ENCODE measurements at places on chromosomes 6 and 20. TPM values are rescaled to one million over a fixed set of nuclear protein-coding genes. Genes with fewer than 3 reads are reported as not detected.

DNA sequence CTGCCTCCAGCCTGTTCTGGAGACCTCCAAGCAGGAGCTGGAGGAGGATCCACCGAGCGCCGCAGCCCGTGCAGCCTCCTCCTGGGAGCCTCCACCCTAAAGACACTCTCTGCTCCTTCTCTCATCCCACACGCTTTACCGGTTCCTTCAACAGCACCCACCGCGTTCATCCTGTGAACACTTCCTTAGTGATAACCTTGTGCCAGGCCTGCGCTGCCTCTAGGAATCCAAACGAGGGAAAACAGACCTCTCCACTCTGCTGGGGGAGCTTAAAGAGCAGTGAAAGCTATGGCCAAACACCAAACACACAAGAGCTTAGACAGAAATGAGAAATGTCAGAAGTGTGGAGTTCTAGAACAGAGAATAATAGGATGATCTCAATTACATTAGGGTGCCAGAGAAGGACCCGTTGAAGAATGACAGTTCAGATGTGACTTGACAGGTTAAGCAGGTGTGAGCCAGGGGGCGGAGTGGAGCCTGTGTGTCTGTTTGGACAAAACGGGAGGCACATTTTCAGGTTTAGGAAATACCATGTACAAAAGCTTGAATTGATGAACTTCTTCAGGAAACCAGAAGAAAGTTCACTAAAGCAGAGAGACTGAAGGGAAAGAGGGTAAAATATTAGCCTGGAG lies 28.5 kb upstream of the HLA-DRB5 start:
- DNase-seq: no peak

Gene SLC32A1
- total RNA-seq: not detected

DNA sequence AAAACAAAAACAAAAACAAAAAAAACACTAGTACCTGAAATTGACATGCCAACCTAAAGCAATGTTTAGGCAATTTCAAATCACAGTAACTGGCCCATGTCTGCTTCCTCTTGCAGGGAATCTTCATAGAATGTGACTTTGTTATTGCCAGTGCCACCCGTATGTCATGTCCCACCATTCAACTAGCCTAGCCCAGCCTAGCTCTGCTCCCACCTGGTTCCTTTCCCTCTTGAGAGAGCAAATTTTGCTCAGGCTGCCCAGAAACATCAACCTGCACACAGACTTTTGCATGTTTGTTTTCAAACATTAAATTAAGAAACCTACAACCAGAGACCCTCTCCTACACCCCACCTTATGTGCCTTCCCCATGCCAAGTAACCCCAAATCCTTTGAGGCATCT lies 124.8 kb upstream of the SLC2A12 start:
- DNase-seq: no peak

DNA sequence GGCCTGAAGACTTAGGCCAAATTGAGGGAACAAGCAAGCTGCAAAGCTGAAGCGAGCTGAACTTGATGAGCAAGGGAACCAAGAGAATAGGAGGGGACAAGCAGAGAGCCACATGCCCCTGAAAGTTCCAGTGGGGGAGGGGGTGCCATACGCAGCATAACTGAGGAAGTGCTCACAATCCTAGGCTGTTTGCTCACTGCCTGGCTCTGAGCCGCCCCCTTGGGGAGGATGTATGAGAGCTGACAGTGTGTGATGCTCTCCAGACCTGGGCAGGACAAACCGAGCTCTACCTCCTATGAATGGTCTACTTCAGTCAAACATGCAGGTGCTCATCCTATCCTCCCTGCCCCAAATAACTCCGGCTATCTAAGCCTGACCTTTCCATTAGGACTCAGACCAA lies 52.1 kb downstream of the FAXC start:
- no peak for DNase-seq

DNA sequence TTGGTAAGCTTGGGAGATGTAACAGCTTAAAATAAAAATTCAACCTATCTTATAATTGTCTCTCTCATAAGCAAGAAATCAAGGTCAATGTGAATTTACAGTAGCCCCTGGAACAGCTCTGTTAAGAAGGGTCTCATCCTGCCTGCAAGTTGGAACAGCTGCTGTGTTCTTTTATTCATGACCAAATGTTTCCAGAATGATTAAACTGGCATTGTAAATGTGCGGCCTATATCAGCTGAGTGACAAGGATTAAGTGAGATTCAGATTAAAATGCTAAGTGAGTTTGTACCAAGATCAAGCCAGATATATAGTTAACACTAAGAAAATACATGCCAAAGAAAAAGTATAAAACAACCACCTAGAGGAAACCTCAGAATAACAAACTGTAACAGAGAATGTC lies 45.3 kb upstream of the NRSN1 start:
- no peak for DNase-seq

Gene KIF13A
- total RNA-seq: 84.2 TPM

DNA sequence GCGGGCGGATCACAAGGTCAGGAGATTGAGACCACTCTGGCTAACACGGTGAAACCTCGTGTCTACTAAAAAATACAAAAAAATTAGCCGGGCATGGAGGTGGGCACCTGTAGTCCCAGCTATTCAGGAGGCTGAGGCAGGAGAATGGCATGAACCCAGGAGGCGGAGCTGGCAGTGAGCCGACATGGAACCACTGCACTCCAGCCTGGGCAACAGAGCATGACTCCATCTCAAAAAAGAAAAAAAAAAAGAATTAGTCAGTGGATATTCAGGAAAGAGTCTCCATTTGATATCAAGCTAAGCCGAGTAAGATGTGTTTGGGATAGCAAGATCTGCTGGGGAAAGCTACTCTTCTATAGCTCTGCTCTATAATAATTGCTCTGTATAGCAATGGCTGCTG lies 41.0 kb downstream of the MOCS1 start:
- DNase-seq: no peak

Gene COL20A1
- not detected for total RNA-seq

DNA sequence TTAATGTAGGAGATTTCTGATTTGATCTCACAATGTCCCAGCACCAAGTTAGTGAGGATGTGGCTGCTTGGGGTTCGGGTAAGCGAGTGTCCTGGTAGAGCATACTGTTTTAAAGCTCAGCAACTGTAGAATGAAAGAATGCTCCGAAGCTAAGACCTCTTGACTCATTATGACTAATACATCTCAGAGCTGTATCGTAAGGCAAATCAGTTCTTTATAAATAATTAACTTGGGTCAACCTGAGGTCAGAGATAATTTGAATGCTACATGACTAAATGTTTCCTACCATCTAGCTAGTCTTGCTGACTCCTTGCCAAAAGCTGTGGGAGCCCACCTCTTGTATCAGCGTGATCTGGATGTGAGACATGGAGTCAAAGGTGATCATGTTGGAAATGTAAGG lies 128.8 kb upstream of the PDE7B start:
- DNase-seq: peak; percentile 69

DNA sequence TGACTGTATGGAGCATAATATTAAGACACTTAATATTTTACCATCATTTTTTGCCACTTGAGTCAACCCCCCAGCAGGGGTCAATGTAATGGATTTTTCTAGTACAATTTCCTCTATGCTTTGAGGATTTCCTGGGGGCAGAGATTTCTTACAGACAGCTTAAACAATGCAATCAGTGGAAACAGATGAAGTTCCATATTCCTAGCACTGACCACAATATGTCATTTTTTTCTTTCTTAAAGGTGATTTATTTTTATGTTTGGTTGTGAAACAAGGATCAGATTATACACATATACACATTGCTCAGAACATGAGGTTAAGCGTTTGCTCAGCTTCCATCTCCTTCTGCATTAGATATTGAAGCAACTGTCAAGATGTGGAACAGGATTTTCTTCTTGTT lies 82.0 kb upstream of the ID4 start:
- no peak for DNase-seq

- no peak for DNase-seq
Measured at GRCh38 chr20:60168963-60169362, 210.7 kb downstream of the CDH26 start.

Gene CST2
- total RNA-seq: not detected

Gene FAM83C
- 2.6 TPM for total RNA-seq

DNA sequence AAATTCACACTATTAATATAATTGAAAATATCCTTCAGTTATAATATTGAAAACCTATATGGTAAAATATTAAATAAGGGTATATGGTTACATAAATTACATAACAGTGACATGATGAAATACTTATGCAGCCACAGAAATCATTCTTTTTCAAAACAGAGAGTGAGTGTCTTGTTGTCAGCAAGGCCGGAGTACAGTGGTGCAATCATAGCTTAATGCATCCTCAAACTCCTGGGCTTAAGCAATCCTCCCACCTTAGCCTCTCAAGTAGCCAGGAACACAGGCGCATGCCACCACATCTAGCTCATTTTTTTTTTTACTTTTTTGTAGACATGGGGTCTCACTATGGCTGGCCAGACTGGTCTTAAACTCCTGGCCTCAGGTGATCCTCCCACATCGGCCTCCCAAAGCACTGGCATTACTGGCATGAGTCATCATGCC lies 40.4 kb downstream of the FAM8A1 start:
- DNase-seq: peak; percentile 8

DNA sequence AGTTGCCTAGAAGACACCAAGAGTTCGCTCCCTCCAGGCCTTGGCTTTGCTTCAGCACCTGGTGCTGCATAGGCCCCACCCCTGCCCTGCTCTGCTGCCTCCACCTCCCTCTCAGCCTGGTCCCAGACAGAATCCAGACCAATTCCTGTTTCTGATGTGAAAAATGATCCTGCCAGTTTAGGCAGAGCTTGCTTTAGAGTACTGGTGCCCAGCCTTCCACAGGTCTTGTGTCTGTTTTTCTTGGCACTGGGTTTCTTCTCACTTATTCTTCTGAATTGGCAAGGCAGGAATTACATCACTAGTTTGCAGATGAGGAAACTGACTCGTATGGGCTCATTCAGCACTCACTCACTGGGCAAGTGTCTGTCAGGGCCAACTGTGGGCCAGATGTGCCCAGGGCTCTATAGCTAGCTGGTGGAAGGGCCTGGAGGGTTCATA lies 53.0 kb downstream of the HLA-A start:
- no peak for DNase-seq

GRCh38 chr20:20956513-20956931 lies 149.6 kb downstream of the LINC00237 start:
- no peak for DNase-seq

Gene MYBL2
- 66.7 TPM for total RNA-seq

Gene HSPA1L
- 0.46 TPM for total RNA-seq

Data from foreskin keratinocyte (primary cell).